Activated naive CD4-positive, alpha-beta T cell treated with Interleukin-2 at 50 U/mL for 16 hours (primary cell): ENCODE measurements at places on chromosomes 7 and 10.

GRCh38 chr7:64651632-64652165 is 14.2 kb upstream of the ZNF107 start:
- DNase-seq = no peak

- DNase-seq = no peak
Measured at GRCh38 chr7:108203537-108203936, 73.4 kb upstream of the LAMB4 start.

GRCh38 chr10:58631715-58632114 is 119.0 kb downstream of the BICC1 start:
- DNase-seq = no peak

DNA sequence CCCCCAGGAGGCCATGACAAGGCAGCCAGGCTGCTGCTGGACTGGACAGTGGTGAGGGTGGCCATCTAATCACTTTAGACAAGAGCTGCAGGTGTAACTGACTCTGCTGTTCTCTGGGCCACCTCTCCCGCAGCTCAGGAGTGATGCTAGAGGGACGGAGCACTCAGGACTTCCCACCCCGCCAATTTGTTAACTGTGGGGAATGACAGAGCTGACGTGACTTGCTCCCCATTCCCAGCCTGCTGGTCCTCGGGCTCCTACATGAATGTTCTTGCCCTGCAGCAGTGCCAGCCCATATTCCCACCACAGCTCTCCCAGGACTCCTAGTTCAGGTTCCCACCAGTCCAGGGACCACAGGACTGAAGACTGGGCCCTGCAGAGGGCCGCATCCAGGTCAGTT is 16.7 kb upstream of the NPFFR1 start:
- DNase-seq = no peak
